ENCODE measurements at places on chromosomes 4 and X. TPM values are rescaled to one million over a fixed set of nuclear protein-coding genes. Genes with fewer than 3 reads are reported as not detected.

DNA sequence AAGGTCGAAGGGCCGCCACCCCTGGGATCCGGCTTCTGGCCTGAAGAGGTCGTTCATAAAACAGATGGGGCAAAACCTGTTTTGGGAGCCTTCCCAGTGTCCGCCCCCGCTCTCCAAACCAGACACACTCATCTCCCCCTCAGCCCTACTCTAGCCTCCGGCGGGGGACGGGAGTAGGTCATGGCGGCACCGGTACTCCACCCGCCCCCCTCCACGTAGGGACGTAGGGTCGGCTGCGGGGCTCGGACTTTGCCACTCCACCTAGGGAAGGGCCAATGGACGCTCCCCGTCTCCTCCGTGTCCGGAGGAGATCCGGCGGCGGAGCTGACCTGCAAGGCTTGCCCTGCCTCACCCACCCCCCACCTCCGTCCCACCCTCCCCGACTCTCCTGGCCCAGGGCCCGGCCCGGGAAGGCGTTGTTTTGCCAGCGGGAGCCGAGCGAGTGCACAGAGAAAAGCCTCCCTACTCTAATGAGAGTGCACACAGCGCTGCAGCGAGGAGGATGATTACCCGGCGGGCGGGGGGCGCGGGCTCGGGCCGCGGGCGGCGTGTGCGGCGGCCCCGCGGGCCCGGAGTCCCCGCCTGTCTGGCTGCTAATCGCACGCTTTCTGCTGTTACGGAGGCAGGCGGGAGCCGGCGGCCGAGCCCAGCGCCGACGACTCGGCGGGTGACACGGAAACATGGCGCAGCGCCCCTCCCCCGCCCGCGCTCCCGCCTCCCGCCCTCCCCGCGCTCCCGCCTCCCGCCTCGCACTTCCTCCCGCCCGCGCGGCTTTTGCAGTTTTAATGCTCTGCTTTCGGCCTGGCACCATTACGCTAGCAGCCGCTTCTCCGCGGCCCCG is 8.3 kb upstream of the BCOR start:
- H3K4me1 ChIP-seq: peaks cover 31% of the 10 kb centered on the region
- no peaks in the 10 kb centered on the region for H3K36me3 ChIP-seq
- peak overlapping the region; percentile 83 for H3K27ac ChIP-seq
- peak; percentile 84 for DNase-seq

HERC3 gene
- total RNA-seq: 10.7 TPM

GRCh38 chr4:169952236-169953002 is 73.8 kb downstream of the MFAP3L start:
- no peaks in the 10 kb centered on the region for H3K4me1 ChIP-seq
- H3K27me3 ChIP-seq: no peaks in the 10 kb centered on the region
- no peak overlapping the region for H3K27ac ChIP-seq
- H3K36me3 ChIP-seq: no peaks in the 10 kb centered on the region
- DNase-seq: no peak

DNA sequence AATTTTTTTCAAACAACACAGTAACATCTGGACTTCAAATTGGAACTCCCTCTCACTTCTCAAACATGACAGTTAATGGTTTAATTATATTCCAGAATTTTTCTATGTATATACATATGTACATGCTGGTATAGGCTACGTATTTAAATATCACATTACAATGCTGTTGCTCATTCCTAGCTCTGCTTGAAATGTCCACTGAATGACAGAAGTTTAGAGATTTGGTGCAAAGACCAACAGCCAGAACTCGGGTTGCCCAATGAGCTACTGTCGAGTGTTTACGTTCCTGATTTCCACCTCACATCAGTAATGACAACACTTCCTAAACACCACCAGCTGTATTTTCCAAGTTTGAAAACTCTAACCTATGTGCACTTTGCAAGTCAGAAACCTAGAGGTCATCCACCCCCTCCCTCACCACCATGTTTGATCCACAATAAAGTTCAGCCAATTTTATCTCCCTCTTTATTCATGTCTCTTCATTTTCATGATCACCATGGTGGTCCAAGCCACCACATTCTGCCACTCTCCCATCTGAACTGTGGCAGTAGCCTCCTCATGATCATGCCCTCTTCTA is 49.3 kb upstream of the RPL34 start:
- no peak overlapping the region for H3K4me3 ChIP-seq
- H3K4me1 ChIP-seq: no peaks in the 10 kb centered on the region
- H3K36me3 ChIP-seq: no peaks in the 10 kb centered on the region
- H3K27ac ChIP-seq: no peak overlapping the region
- no peaks in the 10 kb centered on the region for H3K27me3 ChIP-seq

RXFP1 gene
- 1.9 TPM for total RNA-seq

DNA sequence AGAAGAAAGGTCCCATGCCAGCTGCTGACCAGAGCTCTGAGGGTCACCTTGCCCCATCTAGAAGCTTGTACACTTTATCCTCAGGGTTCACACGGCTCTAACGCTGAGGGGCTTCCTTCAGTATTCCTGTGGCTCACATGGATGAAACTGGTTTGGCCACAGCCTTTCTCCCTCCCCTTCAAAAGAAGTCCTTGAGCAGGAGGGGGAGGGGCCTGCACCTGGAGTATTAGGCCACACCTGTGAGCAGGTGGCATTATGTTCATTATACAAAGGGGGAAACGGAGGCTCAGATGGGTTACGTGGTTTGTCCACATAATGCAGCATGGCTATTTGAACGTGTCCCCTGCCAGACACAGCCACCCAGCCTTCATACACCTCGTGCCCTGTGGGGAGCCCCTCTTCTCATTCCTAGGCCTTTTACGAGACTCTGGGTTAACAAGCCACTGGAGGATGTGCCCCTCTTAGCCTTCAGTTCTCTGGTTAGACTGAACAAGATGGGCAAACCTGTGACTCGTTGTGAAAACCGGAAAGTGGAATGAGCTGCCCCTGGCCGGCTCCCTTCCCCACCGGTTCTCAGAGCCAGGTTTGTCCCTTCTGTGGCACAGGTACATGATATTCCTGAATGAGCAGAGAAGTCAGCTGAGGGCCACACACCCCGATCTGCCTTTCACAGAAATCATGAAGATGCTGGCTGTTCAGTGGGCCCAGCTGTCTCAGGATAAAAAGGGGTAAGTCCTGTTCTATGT is 27.2 kb upstream of the JAKMIP1 start:
- peaks cover under 1% of the 10 kb centered on the region for H3K27me3 ChIP-seq
- no peak overlapping the region for H3K4me3 ChIP-seq
- peak; percentile 13 for DNase-seq
- H3K36me3 ChIP-seq: no peaks in the 10 kb centered on the region

DNA sequence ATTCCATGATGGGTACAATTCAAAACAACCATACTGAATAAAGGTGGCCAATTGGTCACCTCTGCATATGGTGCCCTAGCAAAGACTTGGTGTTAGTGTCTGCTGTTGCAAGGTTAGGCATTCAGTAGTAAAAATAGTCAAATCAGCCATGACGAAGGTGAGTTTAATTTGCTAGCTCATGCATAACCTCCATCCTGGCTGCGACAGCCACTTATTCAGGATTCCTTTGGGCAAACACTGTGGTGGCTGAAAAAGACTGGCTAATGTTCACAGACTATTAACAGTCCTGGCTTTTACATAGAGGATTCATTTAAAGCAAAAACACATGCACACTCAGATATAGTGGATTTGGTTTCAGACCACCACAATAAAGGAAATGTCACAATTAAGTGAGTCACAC is 34.8 kb upstream of the MAP9 start:
- H3K36me3 ChIP-seq: no peaks in the 10 kb centered on the region
- DNase-seq: no peak
- no peak overlapping the region for H3K4me3 ChIP-seq
- no peak overlapping the region for H3K27ac ChIP-seq
- H3K4me1 ChIP-seq: no peaks in the 10 kb centered on the region
- no peaks in the 10 kb centered on the region for H3K27me3 ChIP-seq

TMSB15A gene
- not detected for total RNA-seq

- no peaks in the 10 kb centered on the region for H3K36me3 ChIP-seq
- H3K27ac ChIP-seq: no peak overlapping the region
- H3K27me3 ChIP-seq: no peaks in the 10 kb centered on the region
- DNase-seq: no peak
- no peak overlapping the region for H3K4me3 ChIP-seq
- H3K4me1 ChIP-seq: no peaks in the 10 kb centered on the region
Measured at GRCh38 chr4:151575646-151576045, 166.7 kb downstream of the FHIP1A start.

DNA sequence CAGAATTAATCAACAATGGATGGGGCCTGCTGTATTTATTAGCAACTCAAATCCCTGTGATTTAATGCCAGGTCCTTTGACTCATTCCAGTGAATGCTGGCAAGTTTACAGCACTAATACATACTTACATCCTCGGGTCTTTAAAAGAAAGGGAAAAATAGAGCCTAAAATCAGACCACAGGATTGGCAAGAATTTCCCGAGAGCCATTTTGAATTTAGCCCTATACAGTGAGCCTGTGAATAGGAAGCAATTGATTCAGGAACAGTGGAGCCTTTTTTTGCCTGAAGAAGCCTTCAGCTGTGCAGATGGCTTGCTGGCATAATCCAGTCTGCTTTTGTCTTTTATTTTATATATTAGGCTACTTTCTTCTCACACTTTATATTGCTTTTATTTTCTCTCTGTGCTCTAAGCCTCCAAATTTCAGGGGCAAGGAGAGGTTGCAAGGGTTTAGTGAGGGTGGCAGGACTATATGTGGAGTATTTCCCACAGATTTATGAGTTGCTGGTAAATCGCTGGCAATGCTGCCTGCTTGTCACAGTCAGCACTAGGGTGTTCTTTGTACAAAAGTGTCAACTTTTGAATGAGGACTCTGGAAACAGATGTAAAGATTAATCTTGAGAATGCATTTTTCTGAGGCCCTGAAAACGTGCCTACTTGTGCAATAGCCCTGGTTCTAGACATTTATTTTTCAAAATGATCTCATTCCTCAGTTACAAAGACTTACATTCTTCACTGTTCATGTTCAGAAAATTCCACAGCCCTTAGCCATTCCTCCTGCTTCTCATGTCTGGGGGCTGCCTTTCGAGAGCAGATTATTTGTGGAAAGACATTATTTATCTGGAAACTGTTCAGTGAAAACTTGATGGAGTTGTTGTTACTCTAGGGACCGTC is 303.5 kb downstream of the SPRY1 start:
- DNase-seq: no peak
- no peaks in the 10 kb centered on the region for H3K4me1 ChIP-seq
- H3K27me3 ChIP-seq: no peaks in the 10 kb centered on the region
- H3K27ac ChIP-seq: no peak overlapping the region
- no peaks in the 10 kb centered on the region for H3K36me3 ChIP-seq

DNA sequence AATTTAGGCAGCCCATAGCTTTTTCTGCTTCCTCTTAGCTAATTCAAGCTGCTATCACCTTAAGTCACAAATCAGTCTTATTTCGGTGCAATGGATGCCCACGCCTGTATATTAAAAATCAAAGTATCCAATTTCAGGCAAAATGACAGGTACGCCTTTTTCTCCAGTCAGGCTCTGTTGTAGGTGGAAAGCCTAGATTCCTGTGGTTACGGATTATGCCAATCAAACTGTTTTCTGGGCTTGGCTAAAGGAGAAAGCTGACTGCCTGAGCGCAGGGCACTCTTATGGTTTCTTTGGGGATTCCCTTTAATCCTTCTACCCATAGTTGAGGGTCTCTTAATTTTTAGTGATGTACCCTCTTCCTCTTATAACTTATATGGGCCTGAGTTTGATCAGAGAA is 550.5 kb downstream of the PDHA2 start:
- H3K27me3 ChIP-seq: no peaks in the 10 kb centered on the region
- H3K36me3 ChIP-seq: no peaks in the 10 kb centered on the region
- no peak for DNase-seq
- H3K4me3 ChIP-seq: no peak overlapping the region
- no peaks in the 10 kb centered on the region for H3K4me1 ChIP-seq
